CD8-positive, alpha-beta memory T cell (primary cell): ENCODE measurements at places on chromosomes 2 and 18. TPM values are rescaled to one million over a fixed set of nuclear protein-coding genes. Genes with fewer than 3 reads are reported as not detected.

The IL36A gene
- not detected for total RNA-seq

DNA sequence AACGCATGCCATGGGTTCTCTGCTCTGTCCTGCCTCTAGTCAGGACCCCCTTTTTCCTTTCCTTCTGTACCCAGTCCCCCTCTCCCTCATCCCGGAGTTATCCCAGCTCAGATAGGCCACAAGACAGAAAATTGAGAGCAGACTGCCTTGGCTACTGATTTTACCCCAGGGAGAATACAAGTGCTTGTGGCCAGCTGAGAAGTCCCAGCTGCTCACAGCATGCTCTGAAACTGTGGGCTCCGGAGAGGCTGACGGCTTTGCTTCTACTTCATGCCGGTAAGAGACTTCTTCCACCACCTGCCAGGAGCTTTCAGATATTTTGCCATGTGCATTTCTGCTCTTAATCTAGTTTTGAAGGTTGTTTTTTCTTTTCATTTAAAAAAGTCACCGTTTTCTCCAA is 20.0 kb upstream of the SIX2 start:
- no peaks in the 10 kb centered on the region for H3K36me3 ChIP-seq
- H3K27ac ChIP-seq: no peak overlapping the region
- DNase-seq: no peak
- no peaks in the 10 kb centered on the region for H3K4me1 ChIP-seq
- H3K27me3 ChIP-seq: no peaks in the 10 kb centered on the region

- no peaks in the 10 kb centered on the region for H3K27me3 ChIP-seq
- DNase-seq: no peak
- H3K4me3 ChIP-seq: no peak overlapping the region
- H3K27ac ChIP-seq: no peak overlapping the region
- no peaks in the 10 kb centered on the region for H3K36me3 ChIP-seq
- H3K4me1 ChIP-seq: no peaks in the 10 kb centered on the region
These were observed 133.7 kb downstream of the GALNT3 start for GRCh38 chr2:165660361-165660760.

The STPG4 gene
- not detected for total RNA-seq

DNA sequence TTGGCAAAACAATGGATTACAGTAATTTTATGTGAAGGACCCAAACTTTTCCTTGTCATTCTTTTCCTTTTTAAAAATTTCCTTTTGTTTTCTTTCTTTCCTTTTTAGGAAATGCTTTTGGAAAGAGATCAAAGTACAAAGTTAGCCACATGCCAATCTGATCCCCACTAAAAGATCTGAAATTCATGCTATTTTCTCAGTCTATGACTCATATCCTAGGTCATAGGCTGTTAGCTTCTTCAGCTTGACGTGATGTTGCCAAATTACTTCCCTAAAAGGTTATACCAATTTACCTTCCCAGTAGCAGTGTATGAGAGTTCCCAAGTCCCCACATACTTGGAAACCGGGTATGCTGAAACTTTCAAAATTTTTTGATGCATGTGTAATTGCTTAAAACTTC is 355.3 kb downstream of the INSIG2 start:
- H3K27ac ChIP-seq: no peak overlapping the region
- H3K4me1 ChIP-seq: no peaks in the 10 kb centered on the region
- H3K36me3 ChIP-seq: no peaks in the 10 kb centered on the region
- no peak overlapping the region for H3K4me3 ChIP-seq

DNA sequence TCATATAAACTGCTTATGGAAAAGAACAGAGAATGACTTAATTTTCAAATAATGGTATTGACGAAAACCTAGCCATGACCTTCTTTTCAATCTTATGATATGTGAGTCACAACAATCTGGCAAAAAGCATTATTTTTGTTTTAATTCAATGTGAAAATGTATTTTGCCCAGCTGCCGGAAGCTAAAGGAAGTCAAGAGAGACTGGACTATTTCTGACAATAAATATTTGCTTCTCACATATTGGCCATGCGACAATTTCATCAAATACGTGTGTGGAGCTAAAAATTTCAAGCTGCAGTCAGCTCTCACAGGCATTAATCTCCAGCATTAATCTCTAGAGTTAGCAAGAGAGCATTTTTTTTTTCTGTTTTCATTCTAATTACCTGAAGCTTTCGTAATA is 881.0 kb downstream of the CPS1 start:
- no peaks in the 10 kb centered on the region for H3K36me3 ChIP-seq
- H3K27ac ChIP-seq: no peak overlapping the region
- H3K4me1 ChIP-seq: no peaks in the 10 kb centered on the region
- H3K4me3 ChIP-seq: no peak overlapping the region

DNA sequence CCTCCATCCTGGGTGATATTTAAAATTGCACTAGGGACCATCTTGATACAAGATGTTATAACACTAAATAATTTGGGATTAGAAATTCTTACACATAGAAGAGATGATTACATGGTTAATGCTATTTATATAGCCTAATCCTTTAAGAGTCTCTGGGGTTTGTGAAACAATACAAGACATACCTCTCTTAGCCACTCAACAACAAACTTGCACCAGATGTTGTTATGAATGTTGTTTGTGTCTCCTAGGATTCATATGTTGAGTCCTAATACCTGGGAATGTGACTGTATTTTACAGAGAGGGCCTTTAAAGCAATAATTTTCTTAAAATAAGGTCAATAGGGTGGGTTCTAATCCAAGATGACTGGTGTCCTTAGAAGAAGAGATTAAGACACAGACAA is 678.3 kb downstream of the NYAP2 start:
- H3K27ac ChIP-seq: no peak overlapping the region
- no peak for DNase-seq
- H3K4me3 ChIP-seq: no peak overlapping the region
- H3K27me3 ChIP-seq: no peaks in the 10 kb centered on the region
- H3K4me1 ChIP-seq: no peaks in the 10 kb centered on the region
- H3K36me3 ChIP-seq: no peaks in the 10 kb centered on the region

The USP40 gene
- 14.8 TPM for total RNA-seq

The OSBPL1A gene
- total RNA-seq: 1.3 TPM

- no peaks in the 10 kb centered on the region for H3K36me3 ChIP-seq
- DNase-seq: no peak
- H3K27me3 ChIP-seq: no peaks in the 10 kb centered on the region
These were observed 22.8 kb downstream of the EPB41L3 start for GRCh38 chr18:5521000-5521399.

GRCh38 chr2:53964257-53964952 is 6.4 kb downstream of the PSME4 start:
- H3K4me3 ChIP-seq: no peak overlapping the region
- no peak overlapping the region for H3K27ac ChIP-seq
- H3K4me1 ChIP-seq: peaks cover 46% of the 10 kb centered on the region
- no peaks in the 10 kb centered on the region for H3K27me3 ChIP-seq
- H3K36me3 ChIP-seq: no peaks in the 10 kb centered on the region
- DNase-seq: no peak

DNA sequence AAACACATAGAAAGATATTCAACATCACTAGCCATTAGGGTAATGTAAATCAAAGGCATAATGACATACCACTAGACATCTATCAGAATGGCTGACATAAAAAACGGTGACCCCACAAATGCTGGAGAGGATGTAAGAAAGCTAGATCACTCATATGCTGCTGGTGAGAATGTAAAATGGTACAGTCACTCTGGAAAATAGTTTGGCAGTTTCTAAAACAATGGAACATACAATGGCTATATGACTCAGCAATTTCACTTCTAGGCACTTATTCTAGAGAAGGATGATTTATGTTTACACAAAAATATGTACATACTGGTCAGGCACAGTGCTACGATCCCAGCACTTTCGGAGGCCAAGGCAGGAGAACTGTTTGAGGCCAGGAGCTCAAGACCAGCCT is 87.3 kb downstream of the COLEC12 start:
- no peaks in the 10 kb centered on the region for H3K27me3 ChIP-seq
- no peaks in the 10 kb centered on the region for H3K4me1 ChIP-seq
- no peak overlapping the region for H3K4me3 ChIP-seq
- no peak overlapping the region for H3K27ac ChIP-seq
- H3K36me3 ChIP-seq: no peaks in the 10 kb centered on the region

DNA sequence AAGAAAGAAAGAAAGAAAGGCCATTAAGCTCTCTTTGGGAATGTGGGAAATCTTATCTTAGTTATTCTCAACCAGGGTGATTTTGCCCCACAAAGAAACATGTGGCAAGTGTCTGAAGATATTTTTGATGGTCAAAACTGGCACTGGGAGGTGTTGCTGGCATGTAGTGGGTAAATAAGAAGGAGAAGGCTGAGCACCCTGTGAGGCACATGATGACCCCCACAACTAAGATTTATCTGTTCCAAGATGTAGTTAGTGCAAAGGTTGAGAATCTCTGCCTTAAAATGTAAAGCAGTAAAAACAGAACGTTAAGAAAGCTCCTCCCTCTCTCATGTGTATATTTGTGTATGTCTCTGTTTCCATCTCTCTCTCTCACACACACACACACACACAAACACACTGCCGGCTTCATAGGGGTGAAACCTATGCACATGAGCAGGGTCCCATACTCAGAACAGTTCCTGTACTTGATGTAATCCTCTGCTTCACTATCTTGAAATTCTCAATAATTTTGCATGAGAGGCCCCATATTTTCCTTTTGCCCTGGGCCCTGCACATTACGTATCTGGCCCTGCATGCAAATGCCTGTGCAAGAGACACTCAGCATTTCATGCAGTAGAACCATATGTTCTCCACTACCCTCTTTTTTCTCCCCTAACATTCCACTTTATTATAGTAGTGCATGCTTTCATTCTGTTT is 94.3 kb downstream of the MREG start:
- no peak for DNase-seq
- H3K36me3 ChIP-seq: no peaks in the 10 kb centered on the region
- no peak overlapping the region for H3K27ac ChIP-seq
- H3K4me1 ChIP-seq: no peaks in the 10 kb centered on the region
- H3K4me3 ChIP-seq: no peak overlapping the region

DNA sequence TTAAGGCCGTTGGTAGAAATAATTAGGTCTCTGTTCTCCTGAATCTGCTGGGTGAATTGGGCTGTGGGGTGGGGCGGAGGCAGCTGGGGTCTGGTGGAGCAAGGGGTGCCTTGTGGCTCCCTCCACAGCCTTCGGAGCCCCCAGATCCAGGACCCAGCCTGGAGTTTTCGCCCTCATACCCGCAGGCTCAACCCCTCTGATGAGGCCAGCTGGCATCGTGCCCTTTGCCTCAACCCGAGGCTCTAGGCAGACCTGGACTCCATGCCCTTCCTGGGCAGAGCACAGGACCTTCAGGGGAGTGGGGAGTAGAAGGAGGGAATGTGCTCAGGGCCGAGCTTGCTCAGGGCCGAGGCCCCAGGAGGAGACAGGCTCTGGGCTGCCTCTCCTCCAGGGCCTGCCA is 50.3 kb upstream of the SMAD7 start:
- DNase-seq: no peak
- H3K4me3 ChIP-seq: no peak overlapping the region
- H3K27me3 ChIP-seq: no peaks in the 10 kb centered on the region

The ARHGAP15 gene
- 41.4 TPM for total RNA-seq

- no peak overlapping the region for H3K4me3 ChIP-seq
- DNase-seq: no peak
- H3K36me3 ChIP-seq: no peaks in the 10 kb centered on the region
- no peaks in the 10 kb centered on the region for H3K4me1 ChIP-seq
- no peaks in the 10 kb centered on the region for H3K27me3 ChIP-seq
- H3K27ac ChIP-seq: no peak overlapping the region
These were observed 230.2 kb downstream of the GBX2 start for GRCh38 chr2:235937936-235938335.

GRCh38 chr2:240232264-240232915 is 91.9 kb upstream of the OTOS start:
- no peak overlapping the region for H3K27ac ChIP-seq
- no peak for DNase-seq
- H3K36me3 ChIP-seq: no peaks in the 10 kb centered on the region
- no peaks in the 10 kb centered on the region for H3K27me3 ChIP-seq

- H3K27me3 ChIP-seq: no peaks in the 10 kb centered on the region
- no peak overlapping the region for H3K4me3 ChIP-seq
- no peaks in the 10 kb centered on the region for H3K36me3 ChIP-seq
- no peak overlapping the region for H3K27ac ChIP-seq
- no peak for DNase-seq
These were observed 184.8 kb upstream of the SP5 start for GRCh38 chr2:170530284-170530745.

DNA sequence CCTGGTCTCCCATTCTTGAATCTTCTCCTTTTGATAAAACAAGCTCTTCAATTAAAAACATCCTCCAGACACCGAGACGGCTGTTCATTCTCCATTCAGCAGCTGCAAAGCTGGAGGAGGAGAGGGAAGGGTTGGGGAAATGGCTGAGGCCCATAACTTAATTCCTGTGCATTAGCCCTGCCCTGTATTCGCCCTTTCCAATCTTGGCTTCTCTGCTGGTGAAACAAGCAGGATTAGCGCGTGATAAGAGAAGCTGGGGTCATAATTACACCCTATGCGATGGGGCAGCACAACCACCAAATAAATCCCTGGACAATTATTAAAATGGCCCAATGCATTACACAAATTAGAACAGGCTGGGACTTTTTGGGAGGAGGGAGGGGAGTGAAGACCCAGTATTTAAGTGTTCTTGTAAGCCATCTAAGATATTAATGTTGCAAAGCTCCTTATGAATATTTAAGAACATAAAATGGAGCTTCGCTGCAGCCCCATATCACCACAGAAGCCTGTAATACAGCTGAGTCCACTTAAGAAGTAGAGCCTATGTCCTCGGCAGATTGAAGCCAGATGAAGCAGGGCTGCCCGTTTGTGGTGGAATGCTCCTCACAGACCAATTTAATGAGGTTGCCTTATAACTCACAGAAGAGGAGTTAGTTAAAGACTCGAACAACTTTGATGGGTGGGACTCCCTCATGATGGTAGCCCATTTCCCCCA is 176.6 kb upstream of the SKOR2 start:
- H3K4me3 ChIP-seq: no peak overlapping the region
- no peak overlapping the region for H3K27ac ChIP-seq
- no peaks in the 10 kb centered on the region for H3K27me3 ChIP-seq
- no peak for DNase-seq

- no peak for DNase-seq
- no peaks in the 10 kb centered on the region for H3K27me3 ChIP-seq
- H3K4me3 ChIP-seq: no peak overlapping the region
- H3K4me1 ChIP-seq: no peaks in the 10 kb centered on the region
- no peak overlapping the region for H3K27ac ChIP-seq
- no peaks in the 10 kb centered on the region for H3K36me3 ChIP-seq
These were observed 111.4 kb downstream of the SOX11 start for GRCh38 chr2:5803547-5803946.

GRCh38 chr2:172848519-172848918 is 112.9 kb downstream of the RAPGEF4 start:
- no peaks in the 10 kb centered on the region for H3K27me3 ChIP-seq
- H3K27ac ChIP-seq: no peak overlapping the region
- H3K4me3 ChIP-seq: no peak overlapping the region
- H3K4me1 ChIP-seq: no peaks in the 10 kb centered on the region
- no peaks in the 10 kb centered on the region for H3K36me3 ChIP-seq

The TANC1 gene
- total RNA-seq: 0.11 TPM

- H3K27me3 ChIP-seq: peaks cover 44% of the 10 kb centered on the region
- peaks cover 21% of the 10 kb centered on the region for H3K4me1 ChIP-seq
- H3K4me3 ChIP-seq: no peak overlapping the region
- no peak for DNase-seq
These were observed 5.1 kb upstream of the BCL11A start for GRCh38 chr2:60558536-60558935.

The CRYBA2 gene
- not detected for total RNA-seq

The MOCOS gene
- total RNA-seq: 0.04 TPM

GRCh38 chr2:188364033-188364630 is 72.5 kb downstream of the GULP1 start:
- DNase-seq: no peak
- no peaks in the 10 kb centered on the region for H3K36me3 ChIP-seq
- no peak overlapping the region for H3K27ac ChIP-seq
- no peak overlapping the region for H3K4me3 ChIP-seq
